GM18507 (cell line): ENCODE measurements at places on chromosomes 4 and X.

DNA sequence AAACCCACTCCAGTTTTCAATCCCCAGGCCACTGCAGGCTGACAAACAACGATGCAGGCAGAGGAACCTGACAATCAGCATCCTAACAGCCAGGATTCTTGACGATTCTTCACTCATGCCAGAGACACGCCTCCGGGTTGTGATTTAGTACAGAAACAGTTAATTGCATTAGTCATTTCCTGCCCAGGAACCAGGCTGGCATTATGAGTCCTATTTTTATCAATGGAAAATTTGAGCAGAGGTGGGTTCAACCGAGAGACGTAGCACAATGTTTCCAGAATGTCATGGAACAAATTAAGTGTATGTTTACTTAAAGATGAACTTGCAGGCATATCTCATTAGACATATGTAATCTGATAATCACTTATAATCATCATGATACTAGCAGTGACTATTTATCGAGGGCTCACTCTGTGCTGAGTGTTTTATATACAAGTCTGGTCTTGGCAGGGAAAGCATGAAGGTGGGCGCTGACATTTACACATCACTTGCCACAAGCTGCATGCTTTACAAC is 159.7 kb downstream of the NSUN7 start:
- DNase-seq: no peak

- no peak for DNase-seq
Measured at GRCh38 chr4:72119946-72120345, 88.1 kb downstream of the NPFFR2 start.

DNA sequence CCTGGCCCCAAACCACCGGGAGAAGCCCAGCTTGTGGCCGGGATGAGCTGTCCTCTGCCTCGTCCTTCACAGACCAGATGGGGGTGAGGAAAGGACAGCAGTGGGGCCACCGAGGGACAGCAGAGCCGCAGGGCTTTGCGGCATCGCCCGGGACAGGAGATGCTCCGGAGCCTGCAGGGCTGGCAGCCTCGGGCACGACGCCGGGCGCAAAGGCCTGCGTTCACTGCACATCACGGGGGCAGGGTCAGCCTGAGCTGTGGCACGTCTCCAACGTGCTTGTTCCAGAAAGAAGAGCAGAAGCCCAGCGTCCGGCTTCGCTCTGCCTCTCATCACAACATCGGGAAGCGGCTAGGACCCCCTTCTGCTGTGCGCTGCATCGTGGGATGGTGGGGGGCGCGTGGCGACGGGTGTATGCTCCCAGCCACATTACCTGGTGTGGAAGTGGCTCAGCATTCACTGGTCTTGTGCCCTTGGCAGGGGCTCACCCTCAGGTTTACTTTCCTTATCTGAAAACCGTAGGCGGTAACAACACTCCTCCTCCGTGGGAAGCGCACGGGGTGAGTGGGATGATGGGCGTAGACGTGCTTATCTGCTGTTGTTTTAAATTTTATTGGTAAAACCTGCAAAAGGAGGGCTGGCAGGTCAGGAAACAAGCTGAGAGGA is 7.4 kb downstream of the TADA2B start:
- DNase-seq: no peak

- no peak for DNase-seq
Measured at GRCh38 chr4:2101346-2102044, 42.4 kb downstream of the NAT8L start.

GRCh38 chr4:48604527-48604926 is 114.5 kb downstream of the ZAR1 start:
- no peak for DNase-seq

DNA sequence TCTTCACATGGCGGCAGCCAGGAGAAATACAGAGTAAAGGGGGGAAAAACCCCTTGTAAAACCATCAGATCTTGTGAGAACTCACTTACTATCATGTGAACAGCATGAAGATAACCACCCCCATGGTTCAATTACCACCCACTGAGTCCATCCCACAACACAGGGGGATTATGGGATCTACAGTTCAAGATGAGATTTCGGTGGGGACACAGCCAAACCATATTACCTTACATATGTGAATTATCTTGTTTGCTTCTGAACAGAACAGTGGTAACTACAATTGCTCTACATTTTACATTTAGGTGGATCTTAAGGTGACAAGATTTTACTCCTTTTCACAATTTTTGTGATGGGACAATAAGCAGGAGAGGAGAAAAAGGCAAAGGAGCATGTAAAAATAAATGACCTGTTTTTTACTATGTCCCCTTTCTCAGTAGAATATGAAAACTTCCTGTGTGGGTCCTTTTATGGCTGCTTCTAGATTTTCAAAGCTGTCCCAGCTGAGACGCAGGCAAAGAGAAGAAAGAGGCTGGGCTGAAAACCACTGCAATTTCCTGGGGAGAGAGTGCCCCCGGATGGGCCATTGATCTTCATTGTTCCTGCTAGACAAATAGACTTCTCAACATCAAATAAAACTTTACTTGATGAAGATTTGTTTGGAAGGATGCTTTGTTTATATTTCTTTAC is 45.9 kb upstream of the PGM2 start:
- DNase-seq: no peak

DNA sequence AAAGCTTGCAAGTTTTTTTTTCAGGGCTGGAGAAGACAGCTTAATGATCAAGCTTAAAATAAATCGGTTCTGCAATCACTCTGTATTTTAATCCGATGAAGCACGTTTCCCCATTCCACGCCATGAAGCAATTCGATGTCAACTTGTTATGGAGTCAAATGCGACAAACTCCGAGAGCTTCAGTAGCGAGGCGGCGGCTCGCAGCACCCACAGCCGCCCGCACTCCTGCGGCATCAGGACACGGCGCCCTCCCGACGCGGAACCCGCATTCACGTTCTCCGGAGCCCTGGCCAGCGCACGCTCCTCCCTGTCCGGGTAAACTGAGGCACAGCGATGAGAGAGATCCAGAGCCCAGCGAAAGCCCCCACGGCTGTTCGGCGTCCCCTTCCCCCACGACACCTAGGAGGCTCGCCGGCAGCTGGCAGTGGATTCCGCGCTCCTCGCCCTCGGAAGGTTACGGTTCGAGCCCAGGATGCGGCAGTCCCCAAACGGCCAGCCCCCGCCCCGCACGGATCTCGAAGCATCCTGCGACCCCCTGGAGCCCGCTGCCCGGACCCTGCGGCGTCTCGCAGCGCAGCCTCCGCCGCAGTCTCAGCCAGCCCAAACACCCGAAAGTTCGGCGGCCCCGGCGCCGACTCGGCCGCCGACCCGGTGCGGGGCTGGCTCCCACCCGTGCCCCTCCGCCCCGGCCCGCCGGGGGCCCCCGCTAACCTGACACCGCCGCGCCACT is 507 bp downstream of the MFAP3L start:
- DNase-seq: no peak

GRCh38 chrX:51837921-51838320 is 55.5 kb upstream of the MAGED1 start:
- no peak for DNase-seq

DNA sequence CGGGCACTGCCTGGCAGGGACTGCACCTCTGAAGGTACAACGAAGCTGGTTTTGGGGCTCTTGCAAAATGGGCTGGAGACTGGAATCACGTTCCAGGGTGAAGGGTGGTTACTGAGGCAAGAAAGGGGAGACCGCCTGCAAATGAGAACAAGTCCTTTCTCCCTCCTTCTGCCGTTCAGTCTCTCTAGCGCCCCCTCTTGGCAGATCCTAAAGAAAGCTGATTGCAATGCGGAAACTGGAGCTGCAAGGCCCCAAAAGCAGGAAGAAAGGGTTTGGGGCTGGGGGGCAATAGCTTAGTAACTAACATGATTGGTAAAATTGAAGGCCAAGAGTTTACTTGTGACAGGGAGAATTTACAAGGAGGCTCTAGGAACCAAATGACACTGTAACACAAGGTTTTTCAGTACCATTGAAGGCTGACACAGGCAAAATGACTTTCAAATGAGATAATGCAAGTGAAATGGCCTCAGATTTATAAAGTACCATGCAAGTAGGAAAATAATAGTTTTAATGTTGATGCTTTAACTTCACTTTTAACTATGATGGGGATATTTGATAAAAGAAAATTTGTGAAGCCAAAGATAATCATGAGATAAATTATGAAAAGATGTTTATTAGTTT is 222.7 kb upstream of the HAND2 start:
- DNase-seq: no peak

- no peak for DNase-seq
Measured at GRCh38 chr4:74638689-74639088, 155.6 kb downstream of the BTC start.

- no peak for DNase-seq
Measured at GRCh38 chr4:155140889-155141288, 67.5 kb upstream of the NPY2R start.

GRCh38 chrX:10633722-10634121 is 13.3 kb upstream of the MID1 start:
- DNase-seq: no peak

GRCh38 chr4:141913928-141914327 is 277.5 kb downstream of the IL15 start:
- no peak for DNase-seq

DNA sequence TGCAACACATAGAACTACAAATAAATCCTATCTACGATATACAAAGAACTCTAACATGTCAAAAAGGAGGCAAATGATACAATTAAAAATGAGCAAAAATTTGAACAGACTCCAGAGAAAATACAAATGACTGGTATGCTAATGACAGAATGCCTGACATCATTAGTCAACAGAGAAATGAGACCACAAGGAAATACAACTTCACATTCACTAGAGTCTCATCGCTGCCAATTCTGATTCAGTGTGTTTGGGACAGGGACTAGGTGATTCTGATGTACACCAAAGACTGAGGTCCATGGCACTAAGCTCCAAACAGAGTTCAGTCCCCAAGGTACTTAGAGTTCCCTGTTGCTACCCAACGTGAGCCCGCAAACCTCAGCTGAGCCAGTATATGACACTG is 23.4 kb downstream of the SLC2A9 start:
- no peak for DNase-seq

- DNase-seq: no peak
Measured at GRCh38 chrX:21469071-21469470, 94.9 kb downstream of the CNKSR2 start.

DNA sequence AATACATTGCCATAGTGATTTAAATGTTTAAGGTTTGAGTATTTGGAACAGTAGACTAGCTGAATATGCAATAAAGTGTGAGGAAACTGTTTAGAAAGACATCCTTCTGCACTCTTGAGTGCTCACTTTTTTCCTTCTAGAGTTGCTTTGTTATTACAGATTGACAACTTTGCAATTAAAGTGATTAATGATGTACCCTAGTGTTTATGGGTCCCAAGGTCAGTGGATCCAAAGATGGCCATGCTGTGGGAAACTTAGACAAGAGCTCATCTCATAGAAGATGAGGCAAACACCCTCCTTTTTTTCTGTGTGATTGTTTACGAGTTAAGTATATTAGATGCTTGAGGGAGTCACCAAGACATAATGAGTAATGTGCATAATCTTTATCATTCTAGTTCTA is 118.8 kb downstream of the PDLIM5 start:
- DNase-seq: no peak

GRCh38 chr4:52051213-52051614 is at the start of gene SPATA18:
Gene SPATA18 (plus strand): TSS chr4:52051304. CDS start chr4:52051705, 401 bp downstream.
- no peak for DNase-seq

DNA sequence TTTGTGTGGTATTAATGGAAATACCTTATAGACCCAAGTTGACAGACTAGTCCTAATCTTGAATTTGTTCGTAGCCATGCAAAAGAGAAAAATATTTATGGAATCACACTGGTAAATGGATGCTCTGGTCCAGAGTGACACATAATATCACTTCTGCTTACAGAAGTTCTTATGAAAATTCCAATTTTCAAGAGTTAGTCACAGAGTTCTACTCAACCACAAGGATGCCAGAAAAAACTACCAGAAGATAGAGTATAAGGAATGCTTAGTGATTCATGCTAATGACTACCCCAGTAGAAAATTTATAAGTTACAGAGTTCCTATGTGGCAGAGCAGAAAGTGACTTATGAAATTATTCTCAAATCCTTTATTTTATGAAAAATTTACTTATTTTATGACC is 1384.8 kb downstream of the FAM133A start:
- no peak for DNase-seq

- DNase-seq: no peak
Measured at GRCh38 chrX:109360301-109360700, 121.6 kb downstream of the GUCY2F start.

- DNase-seq: no peak
Measured at GRCh38 chr4:180285796-180286195, 1957.4 kb upstream of the TENM3 start.

DNA sequence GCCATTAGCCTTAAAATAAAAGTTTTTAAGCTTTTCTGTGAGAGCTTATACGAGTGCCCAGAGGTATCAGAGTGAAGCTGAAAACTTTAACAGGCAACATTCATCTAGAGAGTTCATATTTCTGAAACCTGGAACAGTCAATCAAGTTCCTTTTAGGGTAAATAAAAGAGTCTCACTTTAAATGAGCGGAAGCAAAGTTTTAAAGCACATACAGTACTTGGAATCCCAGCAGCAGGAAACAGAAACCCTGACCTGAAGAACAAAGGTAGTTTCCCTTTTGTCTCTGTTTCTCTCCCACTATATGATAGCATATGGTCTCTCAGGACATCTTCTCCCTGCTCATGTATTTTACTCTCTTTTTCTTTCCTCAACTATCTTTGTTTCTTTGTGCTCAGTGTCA is 153.0 kb downstream of the ASB9 start:
- no peak for DNase-seq

DNA sequence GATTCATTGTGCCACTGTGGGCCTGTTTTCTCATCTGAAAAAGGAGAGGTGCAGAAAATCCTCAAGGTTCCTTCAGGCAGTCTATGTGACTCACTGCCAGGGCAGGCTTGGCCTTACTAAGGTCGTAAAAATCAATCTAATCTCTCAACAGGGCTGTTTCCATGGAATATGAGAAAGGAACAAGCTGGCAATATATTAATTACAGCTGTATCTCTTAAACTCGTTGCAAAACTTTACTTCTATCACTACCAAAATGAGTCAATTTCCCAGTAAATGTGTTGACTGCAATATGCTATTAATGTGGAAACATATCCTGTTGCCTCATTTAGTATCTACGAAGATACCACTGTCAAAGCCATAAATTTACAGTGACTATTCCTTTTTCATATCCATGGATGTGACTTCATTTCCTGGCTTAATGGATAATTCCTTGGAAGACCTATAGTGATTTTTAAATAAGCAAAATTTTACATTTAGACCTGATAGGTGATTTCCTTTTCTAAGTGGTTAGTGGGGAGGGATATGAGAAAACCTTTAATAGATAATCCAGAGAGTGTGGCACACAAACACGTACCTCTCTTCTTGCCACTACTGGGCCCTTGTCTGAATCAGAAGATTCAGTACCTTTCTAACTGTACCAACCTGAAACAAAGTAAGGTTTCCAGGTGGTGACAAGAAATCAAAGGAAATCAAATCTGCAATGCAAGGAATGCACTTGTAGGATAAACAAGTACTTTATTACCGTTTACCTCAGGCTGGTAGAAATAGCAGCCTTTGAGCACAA is 127.4 kb upstream of the FTHL17 start:
- DNase-seq: no peak

- no peak for DNase-seq
Measured at GRCh38 chr4:13261486-13262257, 222.5 kb downstream of the RAB28 start.

DNA sequence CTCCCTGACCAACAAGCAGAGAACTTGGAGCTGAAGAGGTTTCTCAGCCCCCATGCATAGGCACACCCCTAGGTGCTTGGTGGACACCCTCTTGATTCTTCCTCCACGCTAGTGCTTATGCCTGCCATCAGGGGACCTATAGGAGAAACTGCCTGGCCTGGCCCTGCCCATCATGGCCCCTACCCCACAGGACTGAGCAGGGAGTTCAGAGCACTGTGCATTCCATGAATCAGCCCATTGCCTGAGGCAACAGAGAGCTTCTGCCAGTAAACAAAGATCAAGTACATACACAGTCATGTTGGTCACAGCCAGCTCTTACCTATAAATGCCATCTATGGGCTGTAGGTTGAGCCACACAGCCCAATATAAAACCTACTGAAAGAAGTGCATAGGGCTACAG is 99.1 kb upstream of the EDNRA start:
- no peak for DNase-seq
